ENCODE measurements at places on chromosomes 16 and 17. TPM values are rescaled to one million over a fixed set of nuclear protein-coding genes. Genes with fewer than 3 reads are reported as not detected.

DNA sequence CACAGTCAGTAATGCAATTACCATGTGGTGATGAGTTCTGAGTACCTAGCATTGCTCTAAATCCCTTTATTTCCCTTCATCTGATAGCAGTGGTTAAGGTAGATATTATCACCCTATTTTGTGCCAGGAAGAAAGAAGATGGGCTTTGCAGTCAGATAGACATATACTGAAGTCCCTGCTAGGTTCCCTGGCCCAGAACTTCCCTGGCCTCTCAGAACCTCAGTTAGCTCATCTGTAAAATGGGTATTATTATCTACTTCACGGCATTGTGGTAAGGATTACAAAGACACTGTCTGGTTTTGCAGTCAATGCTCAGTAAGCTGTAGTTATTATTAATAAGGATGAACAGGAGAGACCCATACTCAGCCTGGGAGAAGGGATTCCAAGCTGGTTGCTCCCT, 4.6 kb upstream of the CRYBA1 start:
- DNase-seq = no peak

- no peak for DNase-seq
These were observed 447.7 kb upstream of the MAF start for GRCh38 chr16:80048250-80048649.

GRCh38 chr17:65028545-65028843, 28.0 kb downstream of the GNA13 start:
- no peak for DNase-seq

- DNase-seq = no peak
These were observed 176.5 kb downstream of the SEC14L1 start for GRCh38 chr17:77317091-77317750.

Gene KDM8
- 2.0 TPM for total RNA-seq
